ENCODE measurements at places on chromosomes 11 and 22. TPM values are rescaled to one million over a fixed set of nuclear protein-coding genes. Genes with fewer than 3 reads are reported as not detected.

The IL18 gene
- 2.5 TPM for total RNA-seq

The CAVIN3 gene
- 3.7 TPM for total RNA-seq

The OR5D18 gene
- not detected for total RNA-seq

The PGM2L1 gene
- total RNA-seq: 32.6 TPM

The ANO9 gene
- total RNA-seq: 0.22 TPM

The MUC15 gene
- not detected for total RNA-seq

The CATSPER1 gene
- not detected for total RNA-seq

The MS4A6E gene
- total RNA-seq: not detected

The TTC17 gene
- 92.5 TPM for total RNA-seq

The HBG1 gene
- 0.62 TPM for total RNA-seq

The P2RY6 gene
- total RNA-seq: 1.5 TPM

The MMP13 gene
- total RNA-seq: not detected

The PLEKHA7 gene
- total RNA-seq: 17.0 TPM

Measured in dorsolateral prefrontal cortex (tissue), 122 donors.